IMR-90 (cell line): ENCODE measurements at places on chromosomes 4 and X. TPM values are rescaled to one million over a fixed set of nuclear protein-coding genes. Genes with fewer than 3 reads are reported as not detected.

- no peak for DNase-seq
These were observed 65.0 kb downstream of the FAT1 start for GRCh38 chr4:186658657-186659056.

DNA sequence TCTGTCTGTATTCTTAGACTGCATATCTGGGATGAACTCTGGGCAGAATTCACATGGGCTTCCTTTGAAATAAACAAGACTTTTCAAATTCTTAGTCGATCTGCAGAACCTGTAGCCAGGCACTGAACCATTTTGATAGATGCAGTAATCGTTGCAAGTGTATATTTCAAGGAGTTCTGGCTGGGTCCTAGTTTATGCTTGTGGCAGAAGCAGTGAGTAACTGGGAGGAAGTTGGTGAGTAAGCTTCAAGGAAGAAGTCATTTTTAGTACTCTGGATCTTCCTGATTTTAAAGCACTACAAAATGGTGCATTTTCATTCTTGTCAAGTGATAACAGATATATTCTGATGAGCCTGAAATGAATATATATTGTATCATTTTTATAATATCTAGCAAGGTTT, 9.5 kb downstream of the HPRT1 start:
- DNase-seq = peak; percentile 71

DNA sequence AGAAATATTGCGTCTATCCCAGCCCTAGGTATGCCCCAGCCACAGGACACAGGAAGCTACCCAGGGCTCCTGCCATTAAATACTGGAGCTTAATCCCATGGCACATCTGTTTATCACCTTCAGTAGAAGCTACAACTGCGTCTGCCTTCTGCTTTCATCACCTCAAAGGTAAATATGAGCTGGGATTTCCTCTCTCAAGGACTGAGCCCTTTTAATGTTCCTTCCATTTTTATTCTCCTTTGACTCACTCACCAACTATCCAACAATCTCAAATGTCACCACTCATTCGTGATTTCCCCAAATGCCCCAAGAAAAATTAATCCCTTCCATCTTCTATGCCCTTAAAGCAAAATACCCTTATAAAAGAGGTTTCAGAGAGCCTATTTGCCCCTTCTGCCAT, 1.8 kb upstream of the MID1 start:
- DNase-seq = peak; percentile 25

DNA sequence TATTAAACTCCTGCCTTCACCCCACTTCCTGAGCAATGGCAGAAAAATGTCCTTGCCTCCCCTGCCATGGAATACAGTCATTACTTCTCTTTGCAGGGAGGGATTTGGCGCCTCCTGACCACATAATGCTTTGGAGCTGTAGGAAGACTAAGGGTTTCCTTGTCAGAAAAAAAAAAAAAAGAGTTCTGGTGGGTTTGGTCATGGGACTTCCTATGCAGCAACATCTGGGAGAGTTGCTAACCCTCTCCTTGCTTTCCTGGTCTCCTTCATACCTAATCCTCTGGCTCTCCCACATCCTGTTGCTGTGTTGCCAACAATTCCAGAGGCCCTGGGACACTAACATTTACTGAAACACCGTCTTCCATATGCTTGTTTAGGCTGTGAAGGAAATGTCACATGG, 75.1 kb upstream of the MBNL3 start:
- no peak for DNase-seq

The NHS gene
- total RNA-seq = 0.83 and 0.90 TPM in 2 replicates

DNA sequence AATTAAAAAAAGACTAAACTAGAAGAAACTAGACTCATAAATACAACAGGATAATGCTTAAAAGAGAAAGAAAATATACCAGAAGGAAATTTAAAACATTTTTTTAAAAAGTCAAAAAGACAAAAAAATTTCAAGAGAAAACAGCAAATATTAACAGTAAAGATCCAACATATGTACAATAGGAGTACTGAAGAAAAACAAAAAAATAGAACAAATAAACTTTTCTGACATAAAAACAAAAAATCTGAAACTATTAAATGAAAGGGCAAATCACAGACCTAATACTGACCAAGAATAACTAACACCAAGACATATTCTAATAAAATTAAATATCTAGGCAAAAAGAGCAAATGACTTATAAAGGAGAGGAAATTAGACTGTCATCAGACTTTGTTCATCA, 11.5 kb downstream of the DNAJB14 start:
- DNase-seq = peak; percentile 19

The ZNF157 gene
- under 0.01 TPM in 1 of 2 replicates, not detected in the other for total RNA-seq

The MAOB gene
- total RNA-seq = 0.28 and 0.36 TPM in 2 replicates

- no peak for DNase-seq
These were observed 12.7 kb upstream of the ADD1 start for GRCh38 chr4:2830632-2831610.

The FGF13 gene
- under 0.01 and 0.18 TPM in 2 replicates for total RNA-seq

DNA sequence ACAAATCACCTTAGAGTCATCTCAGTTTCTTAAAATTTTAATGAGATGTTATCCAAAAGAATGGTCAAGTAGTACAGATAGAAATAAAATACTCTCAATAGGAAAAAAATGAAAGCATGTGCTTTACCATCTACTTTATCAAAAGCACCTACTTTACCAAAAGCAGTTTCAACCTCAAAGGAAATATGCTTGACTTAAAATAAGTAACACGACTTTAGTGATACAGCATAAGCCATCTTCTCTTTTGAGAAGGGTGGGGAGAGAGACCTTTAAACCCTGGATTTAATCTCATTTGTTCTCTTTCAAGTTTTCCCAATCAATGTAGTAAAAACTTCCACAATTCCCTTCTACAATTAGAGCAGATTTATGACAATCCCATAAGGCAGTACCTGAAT, 26.5 kb downstream of the OTUD4 start:
- no peak for DNase-seq

DNA sequence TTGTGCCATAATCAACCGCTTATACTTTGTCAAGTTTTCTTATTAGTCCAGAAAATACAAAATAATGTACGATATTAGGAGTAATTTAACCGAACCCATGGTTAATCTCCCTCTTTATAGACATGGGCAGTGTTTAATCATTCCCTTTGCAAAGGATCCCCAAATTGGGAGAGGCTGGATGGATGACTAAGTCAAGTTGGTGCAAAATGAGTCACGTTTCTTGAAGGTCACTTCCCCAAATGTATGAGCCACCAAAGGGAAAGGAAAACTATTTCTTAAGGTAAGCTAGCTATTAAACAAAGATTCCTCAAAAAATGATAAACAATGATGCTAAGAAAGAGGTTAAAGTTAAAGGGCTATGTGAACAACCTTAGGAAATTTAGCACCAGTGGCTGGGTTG, 17.5 kb downstream of the MAML3 start:
- peak; percentile 63 for DNase-seq
